ENCODE measurements at places on chromosomes 3 and 15.

GRCh38 chr3:69324362-69325025 lies 61.4 kb downstream of the FRMD4B start:
- peak; percentile 16 for DNase-seq

DNA sequence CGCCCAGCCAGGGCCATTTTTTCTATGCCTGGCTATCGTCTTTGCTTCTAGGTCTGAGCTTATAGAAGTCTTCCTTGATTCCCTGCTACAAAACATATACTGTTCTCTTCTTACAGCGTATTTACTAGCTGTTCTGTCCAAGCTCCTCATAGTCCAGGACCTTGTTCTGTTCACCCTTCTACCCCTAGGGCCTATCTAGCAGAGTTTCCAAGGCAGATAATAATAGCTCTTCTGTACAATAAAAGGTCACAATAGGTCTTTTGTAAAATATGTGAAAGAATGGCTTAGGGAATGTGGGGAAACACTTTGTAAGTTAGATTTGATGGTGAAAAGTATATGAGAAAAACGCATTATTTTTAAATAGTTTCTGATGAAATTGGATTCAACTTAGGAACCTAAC lies 158.2 kb downstream of the P3H2 start:
- no peak for DNase-seq

DNA sequence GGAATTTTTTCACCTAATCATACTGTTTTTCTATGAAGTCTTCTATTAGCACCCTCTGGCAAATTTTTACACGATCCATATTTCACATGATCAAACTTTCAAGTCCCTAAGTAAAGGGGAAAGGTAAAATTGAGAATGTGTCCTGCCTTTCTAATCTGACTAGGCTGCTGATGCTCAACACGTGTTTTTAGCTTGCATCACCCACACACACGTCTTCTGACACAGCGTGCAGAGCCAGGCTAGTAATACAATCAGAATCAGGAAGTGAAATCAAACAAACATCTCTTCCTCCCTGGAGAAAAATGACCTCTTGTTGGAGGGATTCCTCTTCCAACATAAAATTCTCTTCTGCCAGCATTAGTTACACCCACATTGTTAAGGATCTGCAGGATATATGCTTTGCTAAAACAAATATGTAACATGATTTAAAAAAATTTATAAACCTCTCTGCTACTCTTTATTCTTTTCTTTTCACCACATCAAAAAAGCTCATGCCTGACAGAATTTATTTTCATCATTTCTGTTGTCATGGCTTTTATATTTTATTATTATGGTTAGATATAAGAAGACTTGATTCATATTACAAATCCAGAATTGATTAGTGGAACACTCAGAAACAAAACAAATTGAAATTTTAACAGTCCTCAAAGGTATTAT lies 122.4 kb downstream of the RAP2B start:
- DNase-seq = peak; percentile 94

DNA sequence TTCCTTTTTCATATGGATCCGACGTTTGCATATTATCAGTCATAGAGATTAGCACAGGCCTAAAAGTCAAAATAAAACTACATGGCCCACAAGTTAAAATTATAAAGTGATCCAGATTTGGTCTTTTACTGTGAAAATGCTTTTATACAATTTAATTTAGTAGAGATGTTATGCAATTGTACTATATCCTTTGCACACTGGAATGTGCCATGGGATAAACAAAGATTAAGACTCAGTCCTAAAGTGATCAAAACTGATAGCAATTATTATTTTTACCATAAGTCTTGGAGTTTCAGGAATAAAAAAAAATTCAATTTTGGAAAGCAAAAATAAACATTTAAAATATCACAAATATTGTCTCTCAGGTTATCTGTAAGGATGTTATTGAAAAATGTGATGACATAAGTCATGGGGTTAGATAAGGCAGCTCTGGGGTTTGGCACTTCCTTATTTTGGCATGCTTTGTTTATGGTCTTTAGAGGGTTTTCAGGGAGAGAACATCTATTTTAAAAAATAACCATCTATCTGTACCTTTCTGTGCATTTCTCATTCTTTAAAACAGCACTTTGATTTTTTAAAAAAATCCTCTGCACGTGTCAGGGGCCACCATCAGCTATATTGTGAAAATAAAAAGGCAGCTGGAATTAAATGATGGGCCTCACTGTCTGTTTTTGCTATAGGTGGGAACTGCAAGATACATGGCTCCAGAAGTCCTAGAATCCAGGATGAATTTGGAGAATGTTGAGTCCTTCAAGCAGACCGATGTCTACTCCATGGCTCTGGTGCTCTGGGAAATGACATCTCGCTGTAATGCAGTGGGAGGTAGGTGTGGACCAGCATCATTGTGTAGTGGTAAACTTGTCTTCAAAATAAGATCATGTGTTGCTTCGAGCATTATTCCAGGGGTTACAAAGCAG lies 67.3 kb downstream of the TGFBR2 start:
- DNase-seq = no peak

GRCh38 chr15:80127911-80128310 lies 24.9 kb upstream of the FAH start:
- no peak for DNase-seq

DNA sequence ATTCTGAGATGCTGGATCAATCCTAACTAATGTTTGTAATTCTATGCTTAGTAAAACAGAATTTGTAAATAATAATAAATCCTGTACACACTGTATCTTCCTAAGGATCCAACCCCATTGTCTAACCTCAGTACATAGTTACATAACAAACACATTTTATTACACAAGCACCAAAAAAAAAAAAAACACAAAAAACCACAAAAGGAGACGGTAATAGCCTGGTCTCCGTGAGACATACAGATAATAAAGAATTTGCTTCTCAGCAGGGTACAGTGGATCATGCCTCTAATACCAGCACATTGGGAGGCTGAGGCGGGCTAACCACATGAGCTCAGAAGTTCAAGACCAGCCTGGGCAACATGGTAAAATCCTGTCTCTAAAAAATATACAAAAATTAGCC lies 558.7 kb downstream of the MAGI1 start:
- DNase-seq = peak; percentile 33

- DNase-seq = peak; percentile 50
Measured at GRCh38 chr3:169668072-169668956, 4.8 kb upstream of the MECOM start.

GRCh38 chr15:23013681-23014080 lies 25.7 kb downstream of the TUBGCP5 start:
- no peak for DNase-seq

Measured in cardiac fibroblast (primary cell).